ENCODE measurements at places on chromosomes 6 and 20.

DNA sequence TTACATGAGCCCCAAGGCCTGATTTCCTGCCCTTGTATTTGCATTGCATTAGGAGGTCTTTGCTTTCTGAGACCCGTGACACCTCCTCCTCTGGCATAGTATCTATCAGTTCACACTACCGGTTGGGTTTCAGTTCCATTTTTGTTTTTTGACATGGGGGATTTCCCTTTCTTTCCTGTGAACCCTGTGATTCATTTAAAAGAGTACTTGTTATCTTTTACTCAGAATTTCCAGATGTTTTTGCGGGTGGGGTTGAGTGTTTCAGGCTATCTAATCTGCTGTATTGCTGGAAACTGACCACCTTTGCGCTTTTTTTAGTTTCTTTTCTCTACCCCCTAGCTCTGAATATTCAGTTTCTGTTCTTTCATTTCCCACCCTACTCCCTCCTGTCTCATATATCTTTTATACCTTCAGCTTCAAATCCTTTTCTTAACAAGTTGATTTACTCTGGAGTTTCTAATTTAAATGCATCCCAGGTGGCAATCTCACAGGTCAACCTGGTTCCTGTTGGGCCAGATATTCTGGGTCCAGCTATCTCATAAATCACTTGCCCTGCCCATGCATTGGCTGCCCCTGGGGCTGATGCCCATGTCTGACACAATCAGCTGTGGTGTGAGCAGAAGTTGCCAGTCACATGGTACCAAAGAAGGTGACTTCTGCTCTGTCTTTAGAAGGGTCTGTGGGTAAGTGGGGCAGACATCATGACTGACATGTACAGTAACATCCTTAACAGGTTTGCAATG, 14.3 kb upstream of the NCOA3 start:
- DNase-seq, result peak; percentile 58

GRCh38 chr6:17714879-17715851, 8.4 kb upstream of the NUP153 start:
- DNase-seq, result no peak

GRCh38 chr6:74073429-74073828, 377.4 kb downstream of the CD109 start:
- no peak for DNase-seq

DNA sequence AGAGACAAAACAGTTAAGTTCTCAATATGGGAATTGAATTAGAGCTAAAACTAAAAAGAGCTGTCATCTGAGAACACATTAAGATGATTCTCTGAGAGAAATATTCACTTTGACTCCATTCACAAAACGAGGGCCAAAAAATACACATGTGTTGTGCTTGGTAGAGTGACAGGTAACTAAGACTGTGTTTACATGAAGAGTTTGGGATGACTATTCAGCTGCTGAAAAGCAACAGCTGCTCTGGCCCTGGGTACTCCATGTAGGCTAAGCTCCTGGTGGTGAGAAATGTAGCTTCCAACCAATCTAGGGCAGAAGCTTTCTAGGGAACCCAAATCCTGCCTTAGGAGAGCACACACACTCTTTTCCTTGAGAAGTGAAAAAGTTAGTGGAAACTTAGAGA, 184.5 kb downstream of the COL21A1 start:
- no peak for DNase-seq

- no peak for DNase-seq
Observed at GRCh38 chr6:51450248-51450957, 631.7 kb downstream of the TFAP2B start.

DNA sequence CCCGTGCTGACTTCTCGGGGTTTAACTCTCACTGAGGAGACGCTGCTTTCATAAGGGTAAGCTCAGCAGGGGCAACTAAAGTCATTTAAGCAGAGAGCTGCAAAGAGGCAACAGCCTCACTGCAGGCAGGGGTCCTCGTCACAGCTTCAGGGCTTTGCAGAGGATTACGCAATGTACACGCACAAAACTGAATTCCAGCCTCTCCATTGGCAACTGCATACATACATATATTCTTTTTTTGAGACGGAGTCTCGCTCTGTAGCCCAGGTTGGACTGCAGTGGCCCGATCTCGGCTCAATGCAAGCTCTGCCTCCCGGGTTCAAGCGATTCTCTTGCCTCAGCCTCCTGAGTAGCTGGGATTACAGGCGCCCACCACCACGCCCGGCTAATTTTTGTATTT, 2.4 kb downstream of the GMEB2 start:
- DNase-seq, result no peak

DNA sequence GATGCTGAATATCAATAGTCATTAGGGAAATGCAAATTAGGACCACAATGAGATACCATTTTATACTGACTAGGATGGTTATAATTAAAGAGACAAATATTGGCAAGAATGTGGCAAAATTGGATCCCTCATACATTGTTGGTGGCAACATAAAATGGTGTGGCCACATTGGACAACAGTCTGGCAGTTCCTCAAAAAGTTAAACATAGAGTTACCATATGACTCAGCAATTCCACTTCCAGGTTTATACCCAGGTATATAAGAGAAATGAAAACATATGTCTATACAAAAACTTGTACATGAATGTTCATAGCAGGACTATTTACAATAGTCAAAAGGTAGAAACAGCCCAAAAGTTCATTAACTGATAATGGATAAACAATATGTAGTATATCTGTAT, 2.0 kb upstream of the CRIP3 start:
- no peak for DNase-seq

DNA sequence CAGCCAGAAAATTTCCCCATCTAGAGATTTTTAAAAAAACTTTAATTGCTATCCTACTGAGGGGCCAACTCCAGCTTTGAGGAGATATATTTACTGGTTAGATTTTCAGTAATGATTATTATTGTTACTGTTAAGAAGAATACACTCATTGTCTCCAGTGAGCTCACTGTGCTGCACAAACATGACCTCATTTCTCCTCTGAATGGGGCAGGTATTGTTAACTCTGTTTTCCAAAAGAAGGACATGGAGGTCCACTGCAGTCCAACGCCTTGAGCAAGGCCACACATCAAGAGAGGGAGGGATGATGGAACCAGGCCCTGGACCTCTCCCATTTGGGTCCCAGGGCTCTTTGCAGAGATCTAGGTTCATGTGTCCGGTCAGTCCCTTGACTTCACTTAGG, 13.9 kb upstream of the SCUBE3 start:
- DNase-seq, result no peak

DNA sequence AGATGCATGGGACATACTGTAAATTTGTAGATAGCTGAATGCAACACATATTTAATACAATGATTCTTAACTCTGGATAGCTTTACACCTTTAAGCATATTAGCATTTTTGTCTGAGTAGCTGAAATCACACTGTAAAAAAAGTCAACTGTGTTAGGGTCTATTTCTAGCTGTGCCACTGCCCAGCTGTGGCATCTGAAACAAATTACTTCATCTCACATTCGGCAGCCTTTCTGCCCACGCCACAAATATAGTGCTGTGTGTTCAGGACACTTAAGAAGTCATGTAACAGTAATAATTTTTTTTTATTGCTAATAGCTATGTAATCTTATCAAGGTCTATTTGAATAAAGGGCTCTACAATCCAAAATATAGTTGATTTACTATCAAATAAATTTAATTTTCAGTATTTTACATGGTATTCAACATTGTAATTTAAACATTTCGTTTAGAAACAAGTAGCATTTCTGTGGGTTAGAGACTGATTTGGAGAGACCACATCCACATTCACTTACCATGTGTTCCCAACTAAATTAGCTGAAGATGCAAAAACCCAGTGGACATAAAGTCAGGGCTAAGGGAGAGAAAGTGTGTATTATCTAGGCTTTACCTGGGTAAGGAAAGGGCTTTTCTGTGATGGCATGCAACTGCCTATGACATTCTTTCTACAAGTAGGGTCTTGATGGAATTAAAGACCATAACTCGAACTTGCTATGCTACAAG, 276.7 kb downstream of the PLCB1 start:
- DNase-seq, result no peak

- DNase-seq, result no peak
Observed at GRCh38 chr6:20481281-20481680, 53.0 kb upstream of the CDKAL1 start.

GRCh38 chr6:64520050-64520449, 884.4 kb downstream of the PHF3 start:
- no peak for DNase-seq

- no peak for DNase-seq
Observed at GRCh38 chr6:31776485-31776988, 591 bp downstream of the VWA7 start.

- DNase-seq, result no peak
Observed at GRCh38 chr20:58826271-58826670, 24.4 kb downstream of the GNAS-AS1 start.

GRCh38 chr20:24831232-24831631, 117.8 kb upstream of the CST7 start:
- no peak for DNase-seq

GRCh38 chr6:146050168-146050567, 21.3 kb downstream of the GRM1 start:
- no peak for DNase-seq

- DNase-seq, result no peak
Observed at GRCh38 chr6:135703007-135703406, 148.5 kb upstream of the PDE7B start.

All from activated T-cell treated with anti-CD3 and anti-CD28 coated beads for 48 hours (primary cell).